ENCODE measurements at places on chromosomes 12 and 14.

GRCh38 chr14:65032319-65032718, 45.6 kb downstream of the FNTB start:
- DNase-seq = no peak

- DNase-seq = no peak
Measured at GRCh38 chr14:89085737-89086382, 261.4 kb downstream of the TTC8 start.

GRCh38 chr14:35042632-35043031, 3.4 kb upstream of the FAM177A1 start:
- no peak for DNase-seq

DNA sequence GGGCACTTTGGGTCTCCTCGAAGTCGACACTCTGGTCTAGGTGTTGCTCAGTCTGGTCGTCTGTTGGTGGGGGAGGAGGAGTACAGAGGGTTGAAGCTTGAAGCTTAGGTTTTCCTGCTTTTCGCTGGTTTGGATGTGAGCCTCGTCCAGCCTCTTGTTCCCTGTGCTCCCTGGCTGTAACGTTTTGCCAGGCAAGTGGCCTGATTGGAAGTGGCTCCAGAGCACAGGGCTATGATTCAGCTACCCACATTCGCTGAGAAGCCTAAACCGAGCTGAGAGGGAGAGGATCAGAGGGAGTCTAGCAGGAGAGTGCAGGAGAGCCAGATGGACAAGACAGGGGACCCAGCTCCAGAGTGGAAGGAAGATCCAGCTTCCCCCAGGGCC, 6.1 kb downstream of the HOXC10 start:
- DNase-seq = no peak

- peak; percentile 58 for DNase-seq
Measured at GRCh38 chr12:11652351-11653040, 3.0 kb downstream of the ETV6 start.

GRCh38 chr12:124474709-124475108, 92.7 kb downstream of the NCOR2 start:
- DNase-seq = no peak

GRCh38 chr14:29814156-29815015, 113.3 kb downstream of the PRKD1 start:
- no peak for DNase-seq

GRCh38 chr14:81401420-81402122, 1.4 kb upstream of the STON2 start:
- no peak for DNase-seq

DNA sequence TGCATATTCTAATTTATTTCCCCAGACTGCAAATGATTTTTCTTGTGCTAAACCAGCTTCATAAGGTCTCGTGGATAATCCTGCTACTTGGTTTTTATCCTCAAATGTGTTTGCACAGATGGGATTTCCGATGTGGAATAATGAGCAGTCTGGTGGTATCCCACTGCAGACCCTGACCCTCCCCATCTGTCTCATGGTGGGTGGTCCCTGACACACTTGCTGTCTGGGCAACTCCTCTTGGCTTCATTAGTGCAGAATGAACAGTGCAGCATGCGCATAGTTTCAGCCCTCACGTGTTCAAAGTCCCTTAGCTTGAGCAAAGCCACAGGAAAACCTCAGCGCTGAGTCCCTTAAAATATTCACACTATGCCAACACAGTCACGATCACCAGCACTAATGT, 996.5 kb downstream of the AACS start:
- no peak for DNase-seq

GRCh38 chr12:47791351-47791746, 18.3 kb downstream of the SLC48A1 start:
- no peak for DNase-seq

DNA sequence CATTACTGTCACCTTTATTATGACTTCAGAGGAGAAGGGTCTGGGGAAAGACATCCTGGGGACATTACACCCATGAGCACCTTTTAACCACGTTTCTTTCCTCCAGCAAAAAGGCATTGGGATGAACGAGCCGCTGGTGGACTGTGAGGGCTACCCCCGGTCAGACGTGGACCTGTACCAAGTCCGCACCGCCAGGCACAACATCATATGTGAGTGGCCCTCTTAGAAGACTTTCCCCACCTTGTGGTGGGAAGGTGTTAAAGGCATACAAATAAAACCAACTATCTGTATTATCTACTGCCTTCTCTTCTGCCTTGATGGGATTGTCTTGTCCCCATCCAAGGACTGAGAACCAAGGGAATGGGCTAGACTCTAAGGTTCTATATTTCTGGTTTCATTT, 6.0 kb downstream of the PSMD9 start:
- peak; percentile 42 for DNase-seq

DNA sequence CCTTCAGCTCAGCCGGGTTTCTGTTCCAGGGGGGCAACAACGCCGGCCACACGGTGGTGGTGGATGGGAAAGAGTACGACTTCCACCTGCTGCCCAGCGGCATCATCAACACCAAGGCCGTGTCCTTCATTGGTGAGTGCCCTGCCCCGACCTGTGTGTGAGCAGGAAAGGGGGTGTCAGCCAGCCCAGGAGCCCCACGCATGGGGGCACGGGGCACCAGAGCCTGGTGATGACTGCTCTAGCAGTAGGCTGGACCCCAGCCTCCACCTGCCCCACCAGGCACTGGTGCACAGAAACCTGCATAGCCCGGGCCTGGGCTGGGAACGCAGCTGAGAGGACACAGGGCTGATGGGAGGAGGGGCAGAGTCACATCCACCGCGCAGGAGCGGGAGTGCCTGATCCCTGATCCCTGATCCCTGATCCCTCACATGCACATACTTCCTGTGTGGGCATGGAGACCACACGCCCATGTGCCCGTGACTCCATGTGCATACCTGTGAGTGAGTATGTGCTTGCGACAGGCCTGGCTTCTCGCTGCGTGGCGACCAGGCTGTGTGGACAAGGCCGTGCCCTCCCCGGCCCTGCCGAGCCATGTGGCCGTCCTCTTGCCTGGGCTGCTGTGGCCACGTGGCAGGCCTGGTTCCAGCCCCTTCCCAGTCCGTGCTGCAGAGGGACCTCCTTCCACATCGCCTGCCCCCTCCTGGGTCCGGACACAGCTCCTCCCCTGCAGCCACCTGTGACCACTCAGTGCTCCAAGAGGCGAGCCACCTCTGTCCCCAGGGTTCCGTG, 11.2 kb downstream of the ADSS1 start:
- DNase-seq = no peak

- DNase-seq = no peak
Measured at GRCh38 chr12:113064395-113065125, 8.0 kb downstream of the DTX1 start.

- DNase-seq = no peak
Measured at GRCh38 chr14:36856095-36856878, 194.6 kb downstream of the PAX9 start.

DNA sequence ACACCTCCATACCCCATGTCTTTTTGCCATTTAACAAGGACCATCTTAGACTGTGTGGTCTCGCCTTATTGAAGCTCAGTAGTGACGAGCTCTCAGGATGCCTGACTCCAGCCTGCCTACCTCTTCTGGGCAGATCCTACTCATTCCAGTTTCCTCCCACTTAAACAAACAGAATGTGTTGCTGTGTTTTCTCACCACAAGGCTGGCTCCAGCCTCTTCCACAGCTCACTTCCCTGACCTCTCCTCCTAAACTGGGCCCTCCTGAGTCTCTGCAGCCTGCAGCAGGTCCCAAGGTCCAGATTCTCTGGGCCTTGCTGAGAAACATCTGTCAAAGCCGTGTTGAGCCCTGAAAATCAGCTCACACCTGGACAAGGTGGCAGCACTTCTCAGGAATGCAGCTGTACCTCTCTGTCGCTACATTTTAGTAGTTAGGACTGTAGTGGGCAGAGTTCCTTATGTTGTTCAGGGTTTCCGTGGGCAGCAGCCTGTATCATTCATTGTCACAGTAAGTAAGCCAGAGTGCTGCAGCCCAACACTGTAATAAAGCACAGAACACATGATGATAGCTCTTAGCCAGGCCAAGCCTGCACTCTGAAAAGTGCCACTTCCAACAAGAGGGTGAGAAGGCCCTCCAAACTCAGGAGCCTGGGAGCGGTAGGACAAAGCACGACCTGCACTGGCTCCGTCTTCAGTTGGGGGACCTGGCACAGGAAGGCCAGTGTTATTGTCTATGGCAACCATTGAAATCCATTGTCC, 68.5 kb downstream of the NKX2-1 start:
- DNase-seq = peak; percentile 30

DNA sequence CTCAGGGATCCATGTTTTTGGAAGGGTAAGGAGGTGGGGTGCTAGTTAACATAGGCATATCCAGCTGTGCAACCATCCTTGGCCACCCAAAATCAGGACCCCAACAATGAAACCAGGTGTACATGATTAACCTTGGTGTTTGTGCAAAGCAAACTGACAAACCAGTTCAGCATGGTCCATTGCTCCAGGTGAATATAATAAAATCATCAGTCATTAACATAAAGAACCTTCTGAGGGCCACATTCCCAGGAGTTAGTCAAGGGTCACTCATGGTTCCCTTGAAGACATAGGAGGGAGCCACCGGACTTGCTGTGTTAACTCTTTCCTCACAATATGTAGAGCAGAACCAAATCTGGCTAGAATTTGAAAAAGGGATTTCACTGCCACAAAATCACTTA, 17.8 kb downstream of the SLC38A2 start:
- DNase-seq = no peak

GRCh38 chr12:89655841-89656240, 52.8 kb downstream of the ATP2B1 start:
- DNase-seq = no peak

GRCh38 chr12:98656289-98657101, 11.4 kb downstream of the APAF1 start:
- no peak for DNase-seq

DNA sequence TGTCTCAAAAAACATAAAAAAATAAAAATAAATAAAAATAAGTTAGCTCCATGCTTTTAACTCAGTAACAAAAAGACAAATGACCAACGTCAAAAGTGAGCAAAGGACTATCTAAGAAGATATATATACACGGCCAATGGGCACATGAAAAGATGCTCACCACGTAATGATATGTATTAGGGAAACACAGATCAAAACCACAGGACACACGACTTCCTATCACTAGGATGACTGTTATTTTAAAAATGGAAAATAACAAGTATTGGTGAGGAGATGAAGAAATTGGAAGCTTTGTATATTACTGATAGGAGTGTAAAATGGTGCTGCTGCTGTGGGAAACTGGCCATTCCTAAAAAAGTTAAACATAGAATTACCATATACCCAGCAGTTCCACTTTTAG, 20.2 kb upstream of the P2RX7 start:
- no peak for DNase-seq

GRCh38 chr14:24721775-24722174, 87.8 kb upstream of the GZMB start:
- DNase-seq = no peak

DNA sequence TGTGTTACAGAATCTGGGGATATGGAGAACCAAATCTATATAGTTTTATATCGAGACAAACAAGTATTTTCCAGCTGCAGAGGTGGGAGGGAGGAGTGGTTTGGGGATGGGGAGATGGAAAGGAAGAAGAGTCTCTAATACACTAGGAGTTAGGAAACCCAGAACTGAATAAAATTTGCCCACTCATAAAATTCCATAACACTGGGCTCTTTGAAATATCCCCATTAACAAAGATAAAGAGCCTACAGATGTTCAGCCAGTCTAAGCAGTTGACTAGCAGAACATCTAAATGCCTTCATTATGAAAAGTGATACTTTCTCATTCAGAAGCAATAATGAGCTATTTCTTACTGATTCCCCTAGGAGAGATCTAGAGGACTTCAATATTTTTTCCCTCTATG, 151.7 kb upstream of the GZMB start:
- no peak for DNase-seq

DNA sequence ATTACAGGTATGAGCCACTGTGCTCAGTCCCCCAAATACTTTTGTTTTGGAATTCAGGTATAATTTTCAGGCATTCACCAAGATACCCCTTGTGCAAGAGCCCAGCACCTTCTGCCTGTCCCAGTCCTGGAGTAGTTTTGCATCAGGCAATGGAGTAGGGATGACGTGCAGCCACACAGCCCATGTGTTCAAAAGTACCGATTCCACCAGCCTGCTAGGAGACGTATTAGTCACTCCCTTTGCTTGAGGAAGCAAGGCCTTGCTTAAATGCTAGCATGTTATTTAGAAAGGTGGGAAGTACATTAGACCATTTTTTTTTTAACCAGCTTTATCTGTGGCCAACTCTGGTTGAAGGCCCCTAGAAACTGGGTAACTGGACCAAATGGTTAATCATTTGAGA, 15.0 kb upstream of the GALNT16 start:
- no peak for DNase-seq

- DNase-seq = no peak
Measured at GRCh38 chr14:31038521-31039166, 12.5 kb upstream of the STRN3 start.

GRCh38 chr14:100826391-100827100, 628 bp downstream of the MEG3 start:
- no peak for DNase-seq

DNA sequence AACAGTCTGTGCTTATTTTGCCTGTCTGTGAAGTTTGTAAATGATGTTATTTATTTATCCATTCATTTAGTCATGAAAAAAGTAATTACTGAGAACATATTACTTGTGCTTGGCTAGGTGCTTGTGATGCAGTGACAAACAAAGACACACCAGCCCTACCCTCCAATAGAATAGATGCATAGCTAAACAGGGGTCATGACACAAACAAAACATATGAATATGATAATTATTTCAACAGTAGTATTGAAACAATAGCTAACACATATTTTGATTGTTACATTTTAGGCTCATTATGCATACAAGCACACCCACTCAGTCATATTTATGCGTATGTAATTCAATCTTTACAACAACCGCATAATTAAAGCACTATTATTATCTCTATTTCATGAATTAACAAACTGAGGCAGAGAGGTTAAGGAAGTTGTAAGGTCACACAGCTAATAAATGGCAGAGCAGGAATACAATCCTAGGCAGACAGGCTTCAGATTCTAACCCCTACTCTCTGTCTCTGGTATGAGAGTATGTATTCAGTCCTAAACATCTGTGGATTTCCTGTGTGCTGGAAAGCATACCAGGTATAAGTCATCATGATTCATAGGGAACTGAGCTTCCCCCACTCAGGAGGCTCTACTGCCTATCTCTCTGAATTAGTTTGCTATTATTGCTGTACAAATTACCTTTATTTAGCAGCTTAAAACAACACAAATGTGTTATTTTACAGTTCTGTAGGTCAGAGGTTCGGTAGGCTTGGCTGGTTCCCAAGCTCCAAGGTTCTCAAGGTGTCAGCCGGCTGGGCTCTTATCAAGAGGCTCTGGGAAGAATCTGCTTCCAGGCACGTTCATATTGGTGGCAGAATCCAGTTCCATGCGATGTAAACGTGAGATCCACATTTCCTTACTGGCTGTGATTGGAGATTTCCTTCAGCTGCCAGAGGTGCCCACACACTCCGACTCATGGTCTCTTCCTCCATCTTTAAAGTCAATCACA, 509.4 kb downstream of the GALC start:
- peak; percentile 3 for DNase-seq

GRCh38 chr14:102923201-102923924, 900 bp downstream of the AMN start:
- DNase-seq = no peak

GRCh38 chr14:42565556-42565955, 958.9 kb downstream of the LRFN5 start:
- DNase-seq = no peak

All from right kidney (tissue), 9 donors.